Dorsolateral prefrontal cortex (tissue), 122 donors: ENCODE measurements at places on chromosomes 4 and X.

GRCh38 chrX:130726661-130727060, 176.3 kb downstream of the ENOX2 start:
- no peak for DNase-seq

DNA sequence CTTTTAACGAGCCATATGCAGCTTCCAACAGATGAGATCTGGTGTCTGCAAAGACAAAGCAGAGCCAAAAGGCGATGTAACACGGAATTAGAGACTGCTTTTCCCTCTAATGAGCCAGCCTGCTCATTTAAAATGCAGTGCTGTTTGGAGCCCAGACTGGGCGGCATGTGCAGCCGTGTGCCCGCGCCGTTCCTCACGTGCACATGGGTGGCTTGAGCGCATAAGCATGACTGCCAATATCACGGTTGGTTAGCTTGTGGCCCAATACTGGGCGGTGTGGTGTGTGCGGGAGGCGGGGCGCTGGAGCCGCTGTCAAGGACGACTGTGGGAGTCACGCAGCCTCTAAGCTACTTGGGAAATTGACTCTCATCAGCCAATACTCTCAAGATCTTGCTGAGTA, 87.0 kb upstream of the SCOC start:
- DNase-seq: peak; percentile 71

- no peak for DNase-seq
Measured at GRCh38 chr4:106615961-106616360, 247.4 kb upstream of the GIMD1 start.

DNA sequence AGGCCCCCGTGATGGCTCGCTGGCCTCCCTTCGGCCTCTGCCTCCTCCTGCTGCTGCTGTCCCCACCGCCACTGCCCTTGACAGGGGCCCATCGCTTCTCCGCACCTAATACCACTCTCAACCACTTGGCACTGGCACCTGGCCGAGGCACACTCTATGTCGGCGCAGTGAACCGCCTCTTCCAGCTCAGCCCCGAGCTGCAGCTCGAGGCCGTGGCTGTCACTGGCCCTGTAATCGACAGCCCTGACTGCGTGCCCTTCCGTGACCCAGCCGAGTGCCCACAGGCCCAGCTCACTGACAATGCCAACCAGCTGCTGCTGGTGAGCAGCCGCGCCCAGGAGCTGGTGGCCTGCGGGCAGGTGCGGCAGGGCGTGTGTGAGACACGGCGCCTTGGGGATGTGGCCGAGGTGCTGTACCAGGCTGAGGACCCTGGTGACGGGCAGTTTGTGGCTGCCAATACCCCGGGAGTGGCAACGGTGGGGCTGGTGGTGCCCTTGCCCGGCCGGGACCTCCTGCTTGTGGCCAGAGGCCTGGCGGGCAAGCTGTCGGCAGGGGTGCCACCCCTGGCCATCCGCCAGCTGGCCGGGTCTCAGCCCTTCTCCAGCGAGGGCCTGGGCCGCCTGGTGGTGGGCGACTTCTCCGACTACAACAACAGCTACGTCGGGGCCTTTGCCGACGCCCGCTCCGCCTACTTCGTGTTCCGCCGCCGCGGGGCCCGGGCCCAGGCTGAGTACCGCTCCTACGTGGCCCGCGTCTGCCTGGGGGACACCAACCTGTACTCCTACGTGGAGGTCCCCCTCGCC, 3.0 kb downstream of the PLXNB3 start:
- DNase-seq: peak; percentile 35

GRCh38 chr4:36392024-36392423, 110.6 kb downstream of the DTHD1 start:
- DNase-seq: no peak

DNA sequence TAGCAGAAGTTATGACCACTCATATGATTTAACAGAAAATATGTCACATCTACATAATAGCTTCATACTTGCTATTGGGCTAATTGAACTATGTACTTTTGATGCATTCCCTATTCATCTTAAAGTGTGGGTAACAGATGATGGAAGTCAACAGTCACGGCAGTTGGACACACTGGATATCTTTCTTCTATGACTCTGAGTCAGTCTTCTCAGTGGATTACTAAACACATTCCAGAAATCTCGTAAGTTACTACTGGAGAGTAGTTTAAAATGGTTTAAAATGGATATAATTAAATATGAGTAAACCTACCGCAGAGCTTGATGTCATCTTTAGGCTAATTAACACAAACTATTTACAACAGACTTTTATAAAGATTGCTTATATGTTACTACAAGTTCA, 30.1 kb upstream of the CFAP299 start:
- DNase-seq: no peak

- DNase-seq: peak; percentile 51
Measured at GRCh38 chr4:153221783-153222706, 17.8 kb downstream of the TRIM2 start.

- no peak for DNase-seq
Measured at GRCh38 chr4:175871774-175872405, 59.8 kb upstream of the GPM6A start.

- no peak for DNase-seq
Measured at GRCh38 chr4:104472766-104473165, 21.9 kb downstream of the CXXC4 start.

DNA sequence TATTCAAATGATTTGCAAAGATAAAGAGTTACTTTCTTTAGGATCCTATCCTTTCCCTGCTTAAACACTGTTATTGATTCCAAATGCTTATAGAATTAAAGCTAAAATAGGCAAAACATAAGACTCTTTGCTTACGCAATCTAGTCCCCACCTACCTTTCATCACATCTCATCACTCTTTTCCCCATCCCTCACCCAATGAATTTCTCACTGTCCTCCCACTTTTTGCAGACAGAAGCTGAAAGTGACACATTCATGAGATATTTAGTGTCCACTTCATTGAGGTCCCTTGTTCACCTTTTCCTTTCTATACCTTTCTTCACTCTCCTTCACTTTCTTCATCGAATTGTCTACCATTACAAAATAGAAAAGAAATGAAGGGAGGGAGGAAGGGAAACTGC, 424 bp downstream of the SATL1 start:
- no peak for DNase-seq

DNA sequence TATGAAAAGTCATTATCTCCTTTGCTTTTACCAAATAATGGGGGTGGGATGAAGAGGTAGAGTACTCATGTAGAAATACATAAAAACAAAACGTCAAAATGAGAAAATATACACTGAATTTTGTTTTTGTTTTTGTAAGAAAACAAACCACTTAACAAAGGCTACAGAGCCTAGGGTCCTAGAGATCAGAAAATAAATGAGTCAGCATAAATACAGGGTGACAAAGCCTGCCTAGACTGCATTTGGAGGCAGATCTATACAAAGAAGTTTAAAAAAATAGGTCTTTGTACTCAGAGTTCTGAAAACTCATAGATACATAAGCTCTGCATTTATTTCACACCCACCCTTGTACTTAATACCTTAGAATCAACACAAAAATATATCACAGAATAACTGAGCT, 52.4 kb downstream of the MTMR8 start:
- no peak for DNase-seq

- DNase-seq: no peak
Measured at GRCh38 chrX:1462596-1463251, 10.0 kb upstream of the ASMTL start.

GRCh38 chrX:40827331-40827730, 92.0 kb upstream of the MED14 start:
- no peak for DNase-seq

DNA sequence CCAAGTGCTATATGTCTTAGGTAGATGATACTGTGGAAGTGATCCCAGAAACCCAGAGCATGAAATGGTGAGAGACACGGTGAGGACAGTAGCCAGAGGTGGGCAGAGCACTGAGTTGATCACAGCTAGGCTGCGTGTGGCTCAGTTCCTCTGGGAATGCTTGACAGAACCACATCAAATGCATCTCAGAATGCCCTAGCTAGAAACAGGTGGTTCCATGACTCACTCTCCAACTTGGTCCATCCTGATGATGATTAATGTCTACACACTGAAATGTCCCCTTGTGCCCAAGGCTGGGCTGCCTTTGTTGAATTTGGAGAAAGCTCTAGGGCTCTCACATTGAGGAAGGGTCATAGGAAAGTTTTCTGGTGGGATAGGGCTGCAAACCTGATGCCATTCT, 113.6 kb downstream of the ZNF518B start:
- no peak for DNase-seq

DNA sequence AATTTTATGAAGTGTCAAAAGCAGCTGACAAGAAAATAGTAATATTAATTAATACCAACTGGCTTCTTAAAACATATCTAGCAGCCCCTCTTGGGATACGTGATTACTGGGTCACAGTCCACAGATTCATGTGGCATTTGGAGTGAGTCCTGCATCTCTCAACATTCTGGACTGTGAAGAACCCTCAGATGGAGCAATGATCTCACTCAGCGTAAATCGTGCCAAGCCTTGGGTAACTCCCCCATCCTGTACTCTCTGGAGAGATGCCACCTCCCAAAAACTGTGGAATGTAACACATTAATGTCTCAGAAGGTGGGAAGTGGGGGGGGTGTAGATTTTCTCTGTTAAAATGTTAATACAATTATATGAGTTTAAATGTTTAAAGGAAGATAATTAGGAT, 118.2 kb upstream of the IQCM start:
- DNase-seq: no peak

DNA sequence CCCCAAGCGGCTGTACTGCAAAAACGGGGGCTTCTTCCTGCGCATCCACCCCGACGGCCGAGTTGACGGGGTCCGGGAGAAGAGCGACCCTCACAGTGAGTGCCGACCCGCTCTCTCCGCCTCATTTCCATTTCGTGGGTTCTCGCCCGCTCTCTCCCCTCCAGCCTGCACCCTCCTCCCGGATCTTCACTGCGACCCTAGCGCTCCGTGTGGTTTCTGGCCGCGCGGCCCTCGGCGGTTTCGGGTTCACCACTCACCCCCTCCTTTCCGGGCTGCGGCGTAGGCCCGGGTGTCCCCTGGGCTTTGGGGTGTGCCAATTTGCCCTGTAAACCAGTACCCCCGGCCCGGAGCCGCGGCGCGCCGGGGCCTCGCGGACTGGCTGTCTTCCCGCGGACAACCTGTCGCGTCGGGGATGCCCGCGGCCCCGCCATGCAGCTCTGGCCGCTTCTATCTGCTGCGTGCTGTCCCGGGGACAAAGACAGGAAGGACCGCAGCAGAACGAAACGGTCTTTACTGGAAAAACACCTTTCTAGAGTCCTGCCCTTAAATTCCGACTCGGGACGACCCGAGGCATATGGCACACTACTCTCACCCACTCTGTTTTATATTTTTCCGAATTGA, 737 bp downstream of the FGF2 start:
- no peak for DNase-seq

- DNase-seq: no peak
Measured at GRCh38 chr4:47533689-47534347, 48.7 kb downstream of the ATP10D start.

GRCh38 chr4:127548990-127549925, 83.5 kb upstream of the INTU start:
- DNase-seq: no peak

GRCh38 chr4:121150486-121150885, 13.6 kb downstream of the TNIP3 start:
- no peak for DNase-seq

GRCh38 chr4:7031558-7032449, 11.4 kb upstream of the TADA2B start:
- no peak for DNase-seq

GRCh38 chr4:138650929-138651448, 364.6 kb upstream of the NOCT start:
- no peak for DNase-seq

DNA sequence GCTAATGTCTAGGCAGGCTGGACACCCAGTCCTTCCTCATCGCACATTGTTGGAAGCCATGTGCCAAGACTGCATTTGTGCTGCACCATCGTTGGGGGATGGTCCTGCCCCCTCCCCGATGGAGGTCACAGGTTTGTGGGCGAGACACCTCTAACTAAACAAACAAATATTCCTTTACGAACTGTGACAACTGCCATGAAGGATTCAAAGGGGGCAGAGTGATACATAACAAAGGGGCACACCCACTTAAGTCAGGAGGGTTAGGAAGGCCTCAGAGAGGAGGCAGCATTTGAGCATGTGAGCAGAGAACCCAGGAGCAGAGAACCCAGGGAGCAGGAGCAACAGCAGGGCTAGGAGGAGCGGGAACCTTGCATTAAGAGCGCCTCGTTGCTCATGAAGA, 37.1 kb downstream of the TRIM2 start:
- DNase-seq: no peak

GRCh38 chrX:38112566-38112965, 106.2 kb downstream of the SYTL5 start:
- no peak for DNase-seq

GRCh38 chr4:63937961-63938360, 471.3 kb downstream of the TECRL start:
- no peak for DNase-seq

- no peak for DNase-seq
Measured at GRCh38 chr4:138599965-138600364, 357.8 kb upstream of the SLC7A11 start.

DNA sequence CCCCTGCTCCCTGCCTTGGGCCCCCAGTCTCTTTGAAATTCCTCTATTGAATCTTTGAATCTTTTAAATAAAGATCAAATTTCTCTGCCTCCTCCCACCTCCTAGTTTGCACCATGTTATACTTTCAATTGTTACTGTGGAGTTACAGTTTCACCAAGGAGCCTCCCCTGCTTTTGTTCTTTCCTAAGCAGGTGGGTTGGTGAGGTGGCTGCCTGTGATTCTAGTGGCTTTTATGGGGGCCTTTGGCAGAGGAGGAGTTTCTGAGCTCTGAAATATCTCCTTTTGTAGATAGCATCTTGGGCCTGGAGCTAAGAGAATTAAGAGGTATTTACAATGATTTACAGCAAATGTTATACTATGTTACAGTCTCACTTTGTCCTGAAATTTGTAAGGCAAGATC, 133.8 kb upstream of the STX18 start:
- no peak for DNase-seq

DNA sequence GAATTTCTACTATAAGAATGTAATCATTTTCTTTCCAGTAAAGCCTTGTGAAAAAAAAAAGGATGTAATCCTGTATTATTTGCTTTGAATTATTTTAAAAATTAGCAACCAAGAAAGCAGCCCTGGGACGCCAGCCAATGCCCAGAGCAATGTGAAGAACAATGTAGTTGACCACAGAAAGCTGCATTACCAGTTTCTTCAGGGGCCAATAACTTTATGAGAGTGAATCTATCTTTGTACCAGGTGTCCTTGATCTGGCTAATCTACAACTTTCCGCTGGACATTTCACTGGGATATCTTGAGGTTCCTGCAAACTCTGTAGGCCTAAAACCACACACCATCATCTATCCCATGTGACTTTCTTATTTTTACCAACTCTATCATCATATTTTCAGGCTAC, 7.6 kb upstream of the KLHL2 start:
- DNase-seq: no peak

DNA sequence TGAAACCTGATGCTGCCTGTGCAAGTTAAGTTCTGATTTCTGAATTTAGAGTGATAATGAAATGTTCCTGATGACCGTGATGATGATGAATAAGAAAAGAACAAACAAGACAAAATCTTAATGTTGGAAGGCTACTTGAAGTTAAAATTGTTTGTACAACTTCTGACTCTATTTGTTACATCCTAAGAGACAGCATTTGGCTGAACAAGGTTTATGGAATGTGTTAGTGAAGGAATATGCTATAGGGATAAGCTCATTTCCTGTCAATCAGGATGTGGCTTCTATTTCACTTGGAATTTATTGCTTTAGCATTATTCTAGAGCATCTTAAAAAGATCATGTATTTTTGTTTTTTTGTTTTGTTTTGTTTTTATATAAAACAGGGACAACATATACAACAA, 267.5 kb downstream of the FAT4 start:
- DNase-seq: no peak
